ENCODE measurements at places on chromosomes 12 and 14.

- no peak for DNase-seq
Measured at GRCh38 chr12:164207-164606, 49.8 kb downstream of the SLC6A12 start.

DNA sequence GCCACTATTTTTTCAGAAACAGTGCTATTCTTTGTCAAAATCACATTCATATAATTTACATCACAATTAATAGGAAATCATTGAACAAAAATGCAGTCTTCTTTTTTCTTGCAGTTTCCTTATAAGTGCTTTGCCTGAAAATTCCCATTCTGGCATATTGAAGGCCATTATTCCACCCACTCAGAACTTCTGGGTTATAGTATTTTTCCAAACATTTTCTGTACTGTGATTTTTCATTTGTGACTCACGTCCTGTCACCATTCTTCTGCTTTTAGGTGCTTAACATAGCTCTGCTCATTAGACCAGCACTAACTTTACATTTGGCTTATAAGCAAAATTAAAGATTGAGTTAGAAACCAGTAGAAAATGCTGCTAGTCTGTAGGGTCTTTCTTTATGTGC lies 241.0 kb upstream of the NPAS3 start:
- DNase-seq: no peak

DNA sequence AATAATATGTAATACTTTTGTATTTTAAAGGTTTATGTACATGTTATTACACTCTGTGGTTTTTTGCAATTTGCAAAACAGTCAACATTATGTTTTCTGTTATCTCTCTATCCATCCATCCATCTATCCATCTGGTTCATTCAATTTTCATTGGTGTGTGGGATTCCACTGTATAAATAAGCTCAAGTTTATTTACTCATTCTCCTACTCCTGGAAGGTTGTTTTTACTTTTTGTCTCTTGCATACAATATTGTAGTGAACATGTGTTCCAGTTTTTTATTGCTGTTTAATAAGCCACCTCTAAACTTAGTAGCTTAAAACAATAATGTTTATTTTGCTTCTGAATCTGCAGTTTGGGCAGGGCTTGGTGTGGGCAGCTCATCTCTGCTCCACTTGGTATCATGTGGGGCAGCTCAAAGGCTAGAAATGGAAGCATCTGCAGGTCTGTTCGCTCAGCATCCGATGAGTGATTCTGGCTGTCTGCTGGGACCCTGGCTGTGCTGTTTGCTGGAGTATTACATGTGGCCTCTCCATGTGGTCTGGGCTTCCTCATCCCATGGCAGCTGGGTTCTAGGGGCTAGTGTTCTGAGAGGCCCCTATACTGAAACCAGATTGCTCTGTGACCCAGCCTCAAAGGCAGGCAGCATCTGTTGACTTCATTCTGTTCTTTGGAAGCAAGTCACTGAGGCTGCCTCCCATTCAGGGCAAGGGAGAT lies 98.8 kb downstream of the SLC25A47 start:
- no peak for DNase-seq

DNA sequence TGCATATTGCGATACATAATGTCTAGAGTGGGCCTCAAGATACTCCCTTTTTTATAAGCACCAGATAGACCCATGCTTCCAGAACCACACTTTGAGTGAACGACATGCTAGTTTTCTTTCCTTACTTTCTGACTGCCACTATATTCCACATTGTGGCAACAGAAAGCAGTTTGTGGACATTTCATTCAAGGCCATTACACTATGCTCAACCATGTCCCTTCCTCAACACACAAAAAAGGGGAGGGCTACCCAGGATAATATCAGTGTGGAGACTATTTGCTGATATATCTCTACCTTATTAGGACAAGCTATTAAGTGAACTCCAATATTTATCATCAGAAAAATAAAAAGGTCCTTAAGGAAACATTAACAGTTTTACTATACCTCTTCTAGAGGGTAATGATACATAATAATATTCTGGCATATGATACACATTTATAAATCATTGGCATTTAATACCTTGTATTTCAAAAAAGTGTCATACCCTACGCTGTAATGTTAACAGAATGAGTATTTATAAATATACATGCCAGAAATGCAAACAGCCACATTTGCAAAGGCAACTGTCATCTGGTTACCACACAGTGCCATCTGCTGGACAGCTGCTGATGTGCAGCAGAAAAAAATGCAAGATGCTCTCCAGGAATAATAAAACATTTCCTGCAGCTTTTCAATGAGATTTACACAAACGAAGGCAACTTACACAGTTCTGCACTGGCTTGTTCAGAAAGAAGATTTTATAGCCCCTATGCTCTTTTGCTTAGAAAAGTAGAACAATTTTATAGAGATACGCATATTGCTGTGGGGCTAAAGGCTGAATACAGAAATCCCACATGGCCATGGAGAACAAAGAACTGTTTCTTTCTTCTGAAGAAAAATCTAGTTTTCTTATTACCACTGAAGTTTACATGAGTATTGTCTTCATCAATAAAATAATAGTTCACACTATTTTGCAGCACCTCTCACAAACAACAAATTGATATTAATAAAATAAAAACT lies 182.2 kb upstream of the GRIP1 start:
- DNase-seq: peak; percentile 7

GRCh38 chr14:34693228-34693939 lies 21.0 kb downstream of the CFL2 start:
- DNase-seq: no peak

DNA sequence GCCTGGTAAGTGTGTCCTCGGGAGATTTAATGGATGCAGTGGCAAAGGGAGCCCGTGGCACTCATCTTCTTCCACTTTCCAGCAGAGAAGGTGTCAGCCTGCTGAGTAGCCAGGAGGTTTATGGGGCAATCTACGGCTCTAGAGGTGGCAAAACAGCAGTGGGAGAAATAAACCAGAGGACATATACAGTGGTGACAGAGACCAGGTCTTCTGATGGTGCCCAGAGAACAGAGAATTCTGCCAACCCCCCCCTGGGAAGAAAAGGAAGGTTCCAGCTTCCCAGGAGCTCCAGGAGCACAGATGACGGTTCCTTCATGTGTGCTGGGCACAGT lies 43.0 kb downstream of the SMIM41 start:
- DNase-seq: no peak

DNA sequence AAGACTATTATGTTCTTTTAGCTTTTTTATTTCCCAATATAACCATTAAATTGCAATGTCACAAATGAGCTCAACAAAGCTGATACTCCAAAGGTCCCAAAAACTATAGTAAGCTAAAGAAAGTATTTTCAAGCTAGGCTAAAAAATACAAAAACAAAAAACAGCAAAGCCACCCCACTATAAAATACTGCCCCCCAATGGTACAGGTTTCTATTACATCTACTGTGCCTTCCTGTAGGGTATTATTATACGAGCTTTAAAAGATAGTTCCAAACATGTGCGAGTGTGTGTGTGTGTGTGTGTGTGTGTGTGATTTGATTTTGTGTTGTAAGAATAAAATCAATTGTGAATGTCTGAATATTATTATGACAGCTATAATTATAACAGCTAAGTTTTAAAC lies 1.1 kb downstream of the IFNG start:
- no peak for DNase-seq

- DNase-seq: no peak
Measured at GRCh38 chr12:124490584-124491305, 76.7 kb downstream of the NCOR2 start.

GRCh38 chr12:6228535-6229223 lies 28.5 kb downstream of the CD9 start:
- DNase-seq: no peak

- DNase-seq: no peak
Measured at GRCh38 chr12:99567072-99567471, 80.5 kb upstream of the GARIN6 start.

DNA sequence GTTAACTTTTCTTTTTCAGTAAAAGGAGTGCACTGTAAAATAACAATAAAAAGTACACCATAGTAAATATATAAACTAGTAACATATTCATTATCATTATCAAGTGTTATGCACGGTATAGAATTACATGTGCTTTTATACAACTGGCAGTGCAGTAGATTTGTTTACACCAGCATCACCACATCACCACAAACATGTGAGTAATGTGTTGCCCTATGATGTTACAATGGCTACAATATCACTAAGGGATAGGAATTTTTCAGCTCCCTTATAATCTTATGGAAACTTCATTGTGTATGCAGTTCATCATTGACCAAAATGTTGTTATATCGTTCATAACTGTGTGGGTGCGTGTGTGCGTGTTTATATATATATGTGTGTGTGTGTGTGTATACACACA lies 23.5 kb upstream of the NEDD1 start:
- no peak for DNase-seq
